Peyer's patch (tissue), 4 donors: ENCODE measurements at places on chromosomes 6 and 20. TPM values are rescaled to one million over a fixed set of nuclear protein-coding genes. Genes with fewer than 3 reads are reported as not detected.

- DNase-seq = no peak
- H3K27ac ChIP-seq = no peak overlapping the region
- H3K27me3 ChIP-seq = no peaks in the 10 kb centered on the region
- no peaks in the 10 kb centered on the region for H3K36me3 ChIP-seq
- H3K4me3 ChIP-seq = no peak overlapping the region
- H3K4me1 ChIP-seq = no peaks in the 10 kb centered on the region
Measured at GRCh38 chr20:11791835-11792567, 125.7 kb upstream of the BTBD3 start.

Gene CAGE1
- not detected for total RNA-seq

DNA sequence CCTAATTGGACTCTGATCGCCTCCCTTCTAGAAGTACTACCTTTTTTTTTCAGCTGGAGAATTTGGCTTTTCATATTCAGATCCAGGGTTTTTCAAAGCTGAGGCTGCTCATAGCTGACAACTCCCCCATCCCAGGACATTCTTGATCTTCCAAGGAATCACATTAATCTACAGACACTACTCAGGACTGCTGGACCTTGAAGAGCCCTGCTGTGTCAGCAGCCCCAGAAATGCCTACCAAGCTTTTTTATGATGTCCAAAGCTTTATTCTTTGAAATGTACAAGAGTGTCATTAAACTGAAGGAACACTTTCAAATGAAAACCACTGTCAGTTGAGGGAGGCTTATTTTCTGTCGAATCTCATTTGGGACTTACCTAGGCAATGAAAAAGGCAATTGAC, 704.1 kb downstream of the PTPRT start:
- no peaks in the 10 kb centered on the region for H3K27me3 ChIP-seq
- H3K27ac ChIP-seq = no peak overlapping the region
- DNase-seq = no peak
- H3K4me1 ChIP-seq = no peaks in the 10 kb centered on the region

DNA sequence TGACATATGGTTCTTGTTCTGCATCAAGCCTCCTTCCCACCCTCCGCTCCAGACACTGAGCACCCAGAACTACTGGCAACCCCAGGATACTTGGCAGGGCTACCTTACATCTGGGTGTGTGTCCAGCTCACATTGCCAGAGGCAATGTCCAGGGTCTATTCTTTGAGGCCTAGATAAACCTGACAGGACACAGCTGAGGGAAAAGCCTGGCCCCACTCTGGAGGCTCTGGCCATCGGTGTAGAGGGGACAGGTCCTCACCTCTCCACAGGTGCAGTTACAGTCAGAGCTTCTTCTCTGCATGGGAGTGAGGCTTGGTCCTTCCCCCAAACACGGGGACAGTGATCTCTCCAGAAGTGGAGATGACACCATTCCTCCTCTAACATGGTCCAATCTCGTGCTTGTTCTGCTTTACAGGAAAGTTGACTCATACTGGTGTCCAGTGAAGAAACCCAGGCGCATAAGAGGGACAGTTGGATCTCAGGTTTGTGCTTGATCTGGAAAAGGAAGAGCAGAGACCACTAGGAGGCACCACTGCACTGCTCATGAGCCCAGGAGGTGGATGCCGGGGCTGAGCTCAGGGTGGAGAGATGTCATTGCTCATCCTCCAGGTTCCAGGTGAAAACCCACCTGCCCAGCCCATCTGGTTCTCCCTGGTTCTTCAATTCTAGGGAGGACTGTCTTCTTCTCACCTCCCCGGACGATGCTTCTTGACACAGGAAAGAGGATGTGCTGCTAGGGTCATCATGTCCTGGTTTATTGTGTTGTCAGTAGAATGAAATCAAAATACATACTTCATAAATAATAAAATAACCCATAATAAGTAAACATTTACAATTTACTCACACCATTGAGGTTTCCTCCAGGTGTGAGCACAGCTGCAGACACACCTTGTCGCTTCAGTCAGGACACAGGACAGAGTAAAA, 14.7 kb downstream of the HLA-F start:
- H3K36me3 ChIP-seq = no peaks in the 10 kb centered on the region
- no peak for DNase-seq
- no peak overlapping the region for H3K4me3 ChIP-seq
- no peaks in the 10 kb centered on the region for H3K27me3 ChIP-seq
- no peak overlapping the region for H3K27ac ChIP-seq

Gene ENPP5
- 5.1 TPM for total RNA-seq
